ENCODE measurements at places on chromosomes 12 and 14. TPM values are rescaled to one million over a fixed set of nuclear protein-coding genes. Genes with fewer than 3 reads are reported as not detected.

GRCh38 chr12:128829861-128830504 is 6.2 kb upstream of the SLC15A4 start:
- no peak for DNase-seq

Gene IL25
- total RNA-seq: not detected

GRCh38 chr14:101721951-101722661 is 39.4 kb upstream of the PPP2R5C start:
- DNase-seq: no peak

DNA sequence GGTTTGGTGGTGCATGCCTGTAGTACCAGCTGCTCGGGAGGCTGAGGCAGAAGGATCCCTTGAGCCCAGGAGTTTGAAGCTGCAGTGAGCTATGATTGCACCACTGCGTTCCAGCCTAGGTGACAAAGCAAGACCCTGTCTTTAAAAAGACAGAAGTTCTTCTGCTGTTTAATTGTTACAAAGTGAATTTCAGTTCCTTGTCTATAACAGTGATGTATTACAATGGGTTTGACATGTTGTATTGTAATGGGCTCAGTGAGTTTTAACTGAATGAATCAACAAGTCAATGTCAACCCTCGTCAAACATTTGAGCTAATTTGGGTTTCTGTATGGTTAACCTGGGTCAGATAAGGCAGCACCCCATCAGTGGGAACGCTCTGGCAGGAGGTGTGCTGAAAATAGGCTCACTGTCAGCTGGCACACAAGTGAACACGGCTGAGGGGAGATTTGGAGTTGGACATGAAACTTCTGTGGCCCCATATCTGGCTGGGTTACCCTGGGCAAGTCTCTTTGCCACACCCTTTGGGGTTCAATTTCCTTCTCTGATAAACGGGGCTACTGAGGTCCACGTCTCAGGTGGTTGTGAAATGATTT is 14.0 kb upstream of the TRPV4 start:
- no peak for DNase-seq

Gene OR6C2
- not detected for total RNA-seq

DNA sequence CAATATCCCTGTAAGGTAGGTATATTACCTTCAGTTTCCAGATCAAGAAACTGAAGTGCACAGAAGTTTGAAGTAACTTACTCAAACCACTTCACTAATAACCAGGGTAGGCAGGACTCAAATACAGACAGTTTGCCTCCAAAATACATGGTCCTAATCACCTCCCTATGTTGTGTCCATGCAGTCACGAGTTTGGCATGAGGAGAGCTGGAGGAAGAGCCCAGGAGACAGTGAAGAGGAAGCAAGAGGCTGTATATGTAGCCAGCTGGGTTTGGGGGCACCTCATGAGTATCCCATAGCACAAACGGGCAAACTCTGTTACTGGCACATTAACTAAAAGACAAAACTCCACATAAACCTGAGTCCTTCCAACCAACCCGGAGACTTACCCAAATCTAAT is 79.2 kb downstream of the DUSP16 start:
- no peak for DNase-seq

DNA sequence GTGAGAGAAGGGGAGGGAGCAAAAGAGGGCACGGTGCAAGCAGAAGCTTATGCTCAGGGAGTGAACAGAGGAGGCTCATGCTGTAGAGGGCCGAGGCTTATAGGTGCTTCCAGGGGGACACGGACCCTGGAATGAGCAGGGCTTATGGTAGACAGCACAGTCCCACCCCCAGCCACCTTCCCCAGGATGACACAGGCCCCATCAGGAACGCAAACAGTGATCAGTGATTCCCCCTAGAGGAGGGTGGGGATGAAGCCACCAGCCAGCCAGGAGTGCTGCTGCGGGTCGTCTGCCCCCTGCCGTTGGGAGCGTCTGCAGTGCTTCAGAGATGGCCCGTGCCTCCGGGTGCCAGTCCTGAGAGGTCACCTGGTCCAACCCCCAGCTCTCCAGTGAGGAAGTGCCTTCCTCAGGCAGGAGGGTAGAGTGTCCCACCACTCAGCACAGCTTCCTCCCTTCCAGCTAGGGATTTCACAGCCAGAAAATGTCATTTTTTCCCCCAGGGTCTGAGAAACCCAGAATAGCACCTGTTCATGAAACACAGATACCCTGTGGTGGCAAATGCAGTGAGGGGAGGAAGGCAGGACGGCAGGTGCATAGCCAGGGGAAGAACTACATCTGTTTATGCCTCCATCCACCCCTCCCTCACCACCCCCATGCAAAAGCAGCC is 60.7 kb downstream of the SLC6A12 start:
- no peak for DNase-seq

GRCh38 chr14:58769771-58770170 is 132.0 kb downstream of the DACT1 start:
- no peak for DNase-seq

GRCh38 chr12:6284273-6284672 is 26.2 kb upstream of the PLEKHG6 start:
- no peak for DNase-seq

- DNase-seq: peak; percentile 22
Observed at GRCh38 chr12:42735861-42736361, 146.4 kb upstream of the PRICKLE1 start.

- DNase-seq: no peak
Observed at GRCh38 chr14:88420187-88420586, 34.7 kb downstream of the SPATA7 start.

Gene HOXC11
- total RNA-seq: not detected

- peak; percentile 12 for DNase-seq
Observed at GRCh38 chr14:102235275-102235897, 69.6 kb downstream of the MOK start.

Gene TMEM121
- 23.1 TPM for total RNA-seq

- DNase-seq: no peak
Observed at GRCh38 chr14:98112194-98112780, 1159.7 kb downstream of the BCL11B start.

Gene RNASE3
- total RNA-seq: not detected

- DNase-seq: no peak
Observed at GRCh38 chr12:108831309-108831991, 25.9 kb downstream of the SSH1 start.

GRCh38 chr12:31353750-31354708 is 28.1 kb upstream of the SINHCAF start:
- no peak for DNase-seq

DNA sequence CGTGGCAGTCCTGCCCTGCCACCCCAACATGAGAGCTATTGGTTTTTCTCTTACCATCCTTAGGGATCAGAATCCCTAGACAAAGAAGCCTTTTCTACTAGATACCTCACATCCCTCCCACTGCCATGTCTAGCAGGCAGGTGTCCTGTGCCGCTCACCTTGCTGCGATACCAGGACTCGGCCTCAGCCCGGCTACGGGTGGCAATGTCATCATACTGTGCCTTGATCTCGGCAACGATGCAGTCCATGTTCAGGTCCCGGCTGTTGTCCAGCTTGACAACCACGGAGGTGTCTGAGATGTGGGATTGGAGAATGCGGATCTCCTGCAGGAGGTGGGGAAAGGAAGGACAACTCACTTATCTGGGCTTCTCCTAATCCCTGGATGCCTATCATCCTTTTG is 4.5 kb downstream of the KRT83 start:
- DNase-seq: no peak

Gene TAS2R30
- total RNA-seq: 22.1 TPM

- no peak for DNase-seq
Observed at GRCh38 chr12:6457220-6457945, 5.5 kb downstream of the TAPBPL start.

DNA sequence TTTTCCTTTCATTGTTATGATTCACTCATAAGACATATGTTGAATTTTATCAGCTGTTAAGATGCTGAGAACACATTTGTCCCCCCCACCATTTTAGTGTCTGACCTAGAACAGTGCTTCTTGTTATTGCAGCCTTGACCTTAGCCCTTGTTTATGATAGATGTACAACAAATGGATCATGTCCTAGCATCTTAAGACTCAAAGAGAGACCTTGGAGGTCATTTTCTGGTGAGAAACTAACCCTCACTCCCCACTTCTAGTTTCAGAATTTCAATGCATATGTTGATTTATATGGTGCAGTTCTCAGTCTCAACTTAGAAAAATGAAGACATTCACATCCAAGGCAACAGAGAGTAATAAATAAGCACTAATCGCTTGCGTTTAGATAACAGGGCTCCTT is 391.2 kb downstream of the AEBP2 start:
- no peak for DNase-seq

DNA sequence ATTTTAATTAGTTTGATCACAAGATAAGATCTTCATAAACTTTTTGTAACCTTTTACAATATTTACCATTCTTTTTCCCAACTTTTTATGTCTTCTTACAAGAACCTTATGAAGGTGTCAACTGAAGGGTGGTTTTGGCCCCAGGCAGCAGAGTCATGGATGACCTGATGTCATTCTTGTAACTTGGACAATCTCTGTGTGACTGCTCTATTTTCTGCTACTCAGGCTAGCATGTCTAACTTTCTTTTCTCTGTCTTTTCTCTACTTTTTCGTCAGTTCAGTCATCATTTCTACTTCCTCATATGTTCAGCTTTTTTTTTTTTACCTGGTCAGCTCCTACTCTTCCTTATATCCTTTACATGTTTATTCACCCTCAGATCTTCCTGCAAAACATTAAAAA is 150.7 kb upstream of the PTPRQ start:
- no peak for DNase-seq

Gene ART4
- total RNA-seq: not detected

DNA sequence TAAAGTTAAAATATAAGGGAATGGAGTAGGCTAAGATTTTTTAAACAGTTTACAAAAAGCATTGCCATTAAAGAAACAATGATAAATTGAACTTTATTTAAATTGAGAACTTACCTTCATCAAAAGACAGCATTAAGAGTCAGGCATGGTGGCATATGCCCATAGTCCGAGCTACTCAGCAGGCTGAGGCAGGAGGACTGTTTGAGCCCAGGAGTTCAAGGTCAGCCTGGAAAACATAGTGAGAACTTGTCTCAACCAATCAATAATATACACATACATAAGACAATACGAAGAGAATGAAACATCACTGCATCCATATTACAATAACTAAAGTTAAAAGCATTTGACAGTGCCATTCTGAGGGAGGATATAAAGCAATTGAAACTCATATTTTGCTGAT is 97.6 kb downstream of the FOXA1 start:
- no peak for DNase-seq

DNA sequence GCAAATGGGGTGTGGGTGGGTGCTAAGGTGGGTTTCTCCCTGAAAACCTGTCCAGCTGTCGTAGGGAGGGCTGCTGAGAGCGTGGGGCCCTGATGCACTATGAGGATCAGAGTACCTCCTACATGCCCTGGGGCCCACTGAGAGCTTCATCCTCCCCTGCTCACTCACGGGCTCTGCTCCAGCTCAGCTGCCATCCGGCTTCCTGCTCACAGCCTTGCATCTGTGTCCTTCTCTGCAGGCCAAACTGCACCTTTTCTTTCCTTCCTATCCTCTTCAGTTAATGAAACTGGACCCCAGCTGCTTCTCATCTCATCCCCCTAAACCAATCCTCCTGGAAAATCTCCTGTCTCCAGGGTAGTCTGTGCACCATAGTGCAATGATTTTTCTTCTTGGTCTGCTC is 22.2 kb upstream of the GPRC5D start:
- DNase-seq: no peak

DNA sequence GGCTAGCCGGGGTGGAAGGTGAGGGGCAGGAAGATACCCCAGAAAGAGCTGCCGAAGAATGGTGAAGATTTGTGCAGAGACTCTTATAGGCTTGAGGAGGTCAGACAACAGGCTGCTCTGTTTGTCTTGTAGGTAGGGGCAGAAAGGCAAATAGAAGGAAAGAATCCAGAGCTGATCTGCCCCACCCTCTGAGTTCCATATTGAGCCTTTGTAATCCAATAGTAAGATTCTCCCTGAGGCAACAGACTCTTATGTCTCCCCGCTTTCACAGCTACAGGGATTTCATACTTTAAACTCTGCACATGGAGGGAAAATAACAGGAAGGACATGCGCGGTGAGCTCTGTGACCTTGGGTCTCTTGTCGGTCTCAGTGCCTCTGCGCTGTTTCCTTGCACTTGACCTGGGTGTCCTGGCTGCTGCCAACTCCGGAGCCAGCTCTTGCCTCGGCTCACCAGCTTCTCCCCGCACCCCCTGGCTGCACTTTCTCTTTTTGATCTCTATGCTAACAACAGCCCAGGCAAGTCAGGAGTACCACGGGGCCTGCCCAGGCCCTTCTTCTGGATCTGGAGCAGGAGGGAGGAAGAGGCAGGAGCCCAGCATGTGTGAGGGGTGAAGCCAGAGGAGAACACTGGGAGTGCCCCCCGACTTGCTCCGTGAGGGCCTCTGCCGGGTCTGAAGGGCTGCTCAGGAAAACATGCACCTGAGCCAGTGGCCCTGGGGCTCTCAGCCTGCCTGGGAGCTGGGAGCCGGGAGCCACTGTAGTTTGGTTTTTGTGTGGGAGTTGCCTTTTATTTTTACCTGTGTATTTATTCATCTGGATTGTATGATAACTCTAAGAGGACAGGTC is 75.8 kb downstream of the PPP1R36 start:
- no peak for DNase-seq

DNA sequence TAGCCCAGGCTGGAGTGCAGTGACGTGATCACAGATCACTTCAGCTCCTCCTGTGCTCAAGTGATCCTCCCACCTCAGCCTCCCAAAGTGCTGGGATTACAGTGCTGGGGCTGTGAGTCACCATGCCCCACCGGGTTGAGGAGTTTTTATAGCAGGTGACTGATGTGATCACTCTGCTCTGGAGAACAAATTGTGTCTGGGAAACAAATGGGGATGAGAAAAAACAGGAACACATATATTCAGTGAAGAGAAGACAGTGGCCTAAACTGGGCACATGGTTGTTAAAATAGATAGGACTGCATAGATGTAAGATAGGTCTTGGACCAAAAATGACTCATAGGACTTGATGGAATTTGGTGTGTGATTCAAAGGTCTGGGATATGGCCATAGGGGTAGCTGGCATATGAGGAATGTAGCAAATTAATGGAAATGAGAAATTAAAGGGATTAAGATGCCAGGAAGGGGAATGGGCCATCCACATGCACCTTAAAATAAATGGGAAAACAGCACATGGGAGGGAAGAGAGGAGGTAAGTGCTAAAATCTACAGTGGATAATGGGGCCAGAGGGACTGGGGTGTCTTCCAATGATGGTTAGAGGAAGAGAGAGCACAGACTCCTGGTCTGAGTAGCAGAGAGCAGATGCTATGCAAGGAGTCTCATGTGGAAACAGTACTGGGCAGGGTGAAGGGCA is 11.2 kb downstream of the BCAT1 start:
- DNase-seq: no peak

GRCh38 chr14:92702441-92702918 is 45.9 kb downstream of the LGMN start:
- no peak for DNase-seq

DNA sequence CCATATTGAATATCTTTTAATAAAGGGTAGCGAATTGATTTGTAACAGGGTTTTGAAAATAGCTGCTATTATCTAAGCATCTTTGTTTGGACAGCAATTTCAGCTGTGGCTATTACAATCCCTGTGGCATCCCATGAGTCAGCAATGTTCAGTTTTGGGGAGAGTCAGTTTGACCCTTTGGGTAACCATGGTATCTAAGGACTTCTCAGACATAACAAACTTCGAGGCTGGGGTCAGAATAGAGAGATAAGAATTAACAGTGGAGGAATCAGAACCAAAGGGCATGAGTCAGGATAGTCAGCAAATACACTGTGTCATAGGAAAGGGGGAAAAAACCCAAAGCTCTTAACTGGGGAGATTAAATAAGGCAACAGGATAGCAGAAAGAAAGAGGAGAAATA is 11.7 kb upstream of the PTHLH start:
- DNase-seq: no peak

GRCh38 chr12:114392909-114393308 is 13.0 kb downstream of the TBX5 start:
- no peak for DNase-seq

All from occipital lobe (tissue), 3 donors.